HT1080 (cell line): ENCODE measurements at places on chromosomes 6 and 20. TPM values are rescaled to one million over a fixed set of nuclear protein-coding genes. Genes with fewer than 3 reads are reported as not detected.

Gene EEF1E1
- total RNA-seq, result 100 and 113 TPM in 2 replicates

Gene RGS17
- total RNA-seq, result 8.4 and 9.0 TPM in 2 replicates

Gene PPP1R14C
- 0.66 and 0.80 TPM in 2 replicates for total RNA-seq

Gene GJA10
- total RNA-seq, result not detected in 2 replicates

Gene C4A
- 0.40 TPM in 1 of 2 replicates, not detected in the other for total RNA-seq

Gene KIF16B
- 1.2 and 1.9 TPM in 2 replicates for total RNA-seq

Gene GRM1
- 0.03 TPM in 1 of 2 replicates, not detected in the other for total RNA-seq
